Adrenal gland (tissue), 19 donors: ENCODE measurements at places on chromosomes 5 and 9.

GRCh38 chr5:89733772-89734171, 675.8 kb downstream of the CETN3 start:
- DNase-seq: no peak

GRCh38 chr5:113336975-113337374, 97.8 kb downstream of the TSSK1B start:
- DNase-seq: peak; percentile 36

DNA sequence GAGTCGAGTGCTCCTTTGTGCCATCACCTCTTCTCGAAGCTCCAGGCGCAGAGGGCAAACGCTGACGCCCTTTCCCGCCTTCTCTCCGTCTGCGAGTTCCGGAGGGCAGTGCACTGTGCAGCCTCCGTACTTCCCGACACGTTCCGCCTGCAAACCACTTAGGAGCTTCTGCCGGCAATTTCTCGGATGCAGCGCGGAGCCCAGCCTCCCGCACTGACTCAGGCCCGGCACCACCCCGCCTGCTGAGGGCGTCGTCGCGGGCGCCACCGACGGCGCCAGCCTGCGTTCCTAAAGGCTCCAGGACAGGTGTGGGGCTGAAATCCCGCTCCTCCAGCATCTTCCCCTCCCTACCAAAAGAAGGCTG, 9.3 kb upstream of the TRIM36 start:
- DNase-seq: no peak

GRCh38 chr9:133118568-133118967, 2.5 kb downstream of the RALGDS start:
- no peak for DNase-seq

- DNase-seq: peak; percentile 53
Measured at GRCh38 chr9:132768932-132769905, 99.0 kb downstream of the GTF3C4 start.
